Uterine smooth muscle cell (primary cell): ENCODE measurements at places on chromosomes 3 and 15. TPM values are rescaled to one million over a fixed set of nuclear protein-coding genes. Genes with fewer than 3 reads are reported as not detected.

The SLC12A1 gene
- not detected in 2 replicates for total RNA-seq

The SAXO2 gene
- 0.22 and 0.37 TPM in 2 replicates for total RNA-seq

The SAMMSON gene
- 0.11 and 0.25 TPM in 2 replicates for total RNA-seq

The TGM4 gene
- not detected in 2 replicates for total RNA-seq

The SGO1 gene
- 4.7 and 16.2 TPM in 2 replicates for total RNA-seq

The FEZF2 gene
- total RNA-seq: not detected in 2 replicates

The ZNF654 gene
- total RNA-seq: 17.5 and 24.6 TPM in 2 replicates

The DUOXA2 gene
- not detected in 2 replicates for total RNA-seq

The STRIT1 gene
- not detected in 2 replicates for total RNA-seq

The CATSPER2 gene
- 2.1 and 2.9 TPM in 2 replicates for total RNA-seq

The MED12L gene
- total RNA-seq: 0.25 and 0.33 TPM in 2 replicates

The BUB1B gene
- total RNA-seq: 16.2 and 64.9 TPM in 2 replicates

The SRPRB gene
- 79.5 and 89.3 TPM in 2 replicates for total RNA-seq

The SMCO1 gene
- not detected in 2 replicates for total RNA-seq

The C3orf38 gene
- total RNA-seq: 26.4 and 27.0 TPM in 2 replicates

The HTR3E gene
- not detected in 2 replicates for total RNA-seq

The EPHA3 gene
- 1.9 and 2.2 TPM in 2 replicates for total RNA-seq

The SERPINI2 gene
- total RNA-seq: not detected in 2 replicates

The THUMPD3 gene
- total RNA-seq: 60.6 and 69.9 TPM in 2 replicates

The INSYN1 gene
- 0.11 and 0.50 TPM in 2 replicates for total RNA-seq

The TERC gene
- 597 and 759 TPM in 2 replicates for total RNA-seq

The BSN gene
- under 0.01 and 0.12 TPM in 2 replicates for total RNA-seq

The CACNA2D2 gene
- under 0.01 TPM in 2 replicates for total RNA-seq
